Endodermal cell (in vitro differentiated cells): ENCODE measurements at places on chromosomes 4 and X.
A peak's percentile ranks its signal among the peaks of the same experiment; 100 is the strongest.

DNA sequence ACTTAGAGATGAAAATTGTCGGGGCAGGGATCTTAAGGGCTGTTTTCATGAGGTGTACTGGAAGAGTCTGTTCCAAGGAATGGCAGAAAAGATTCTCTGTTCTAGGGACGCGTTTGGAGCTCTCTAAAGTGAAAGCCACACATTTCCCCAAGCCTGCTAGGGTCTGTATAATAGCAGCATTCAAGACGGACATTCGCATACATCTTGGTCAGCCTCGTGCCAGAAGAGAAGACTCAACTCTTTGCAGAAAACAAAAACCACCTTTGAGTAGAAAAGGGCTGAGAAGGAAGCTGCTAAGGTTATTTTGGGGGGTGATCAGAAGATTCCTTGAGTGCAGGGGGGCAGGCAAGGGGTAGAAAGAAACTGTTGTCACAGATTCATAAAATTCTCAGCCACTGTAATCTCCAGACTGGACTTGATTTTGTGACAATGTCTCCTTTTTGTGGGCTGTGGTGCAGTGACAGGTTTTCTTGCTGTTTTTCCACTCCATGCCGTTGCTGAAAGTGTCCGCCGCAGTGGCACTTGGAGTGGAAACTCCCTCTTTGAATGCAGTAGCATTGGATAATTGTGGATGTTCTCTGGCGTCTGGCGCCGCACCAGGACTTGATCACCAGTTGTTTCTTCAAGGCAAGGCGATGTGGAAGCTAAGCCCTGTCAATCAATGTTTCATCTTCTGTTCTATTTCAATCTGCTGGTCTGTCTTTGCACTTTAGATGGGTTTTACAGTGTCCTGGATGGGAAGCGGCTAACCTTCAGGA, 2.9 kb downstream of the GYG2 start:
- DNase-seq: peak; percentile 30

DNA sequence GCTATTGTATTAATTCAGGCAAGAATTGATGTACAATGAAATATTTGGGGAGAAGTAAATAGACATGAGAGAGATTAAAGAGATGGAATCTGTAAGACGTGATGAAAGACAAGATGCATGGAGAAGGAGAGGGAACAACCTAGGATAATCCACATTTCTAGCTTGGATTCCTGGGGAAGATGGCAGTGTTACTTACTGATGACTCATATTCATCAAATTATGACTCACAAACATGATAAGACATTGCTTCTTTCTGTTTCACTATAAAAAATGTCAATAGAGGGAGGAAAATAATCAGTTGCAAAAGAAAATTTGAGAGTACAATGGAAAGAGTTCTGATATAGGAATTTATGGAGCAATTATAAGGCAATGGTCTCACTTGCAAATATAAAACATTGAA, 104.1 kb upstream of the BMP3 start:
- no peak for DNase-seq

GRCh38 chr4:81084634-81085033, 54.1 kb downstream of the BMP3 start:
- no peak for DNase-seq

DNA sequence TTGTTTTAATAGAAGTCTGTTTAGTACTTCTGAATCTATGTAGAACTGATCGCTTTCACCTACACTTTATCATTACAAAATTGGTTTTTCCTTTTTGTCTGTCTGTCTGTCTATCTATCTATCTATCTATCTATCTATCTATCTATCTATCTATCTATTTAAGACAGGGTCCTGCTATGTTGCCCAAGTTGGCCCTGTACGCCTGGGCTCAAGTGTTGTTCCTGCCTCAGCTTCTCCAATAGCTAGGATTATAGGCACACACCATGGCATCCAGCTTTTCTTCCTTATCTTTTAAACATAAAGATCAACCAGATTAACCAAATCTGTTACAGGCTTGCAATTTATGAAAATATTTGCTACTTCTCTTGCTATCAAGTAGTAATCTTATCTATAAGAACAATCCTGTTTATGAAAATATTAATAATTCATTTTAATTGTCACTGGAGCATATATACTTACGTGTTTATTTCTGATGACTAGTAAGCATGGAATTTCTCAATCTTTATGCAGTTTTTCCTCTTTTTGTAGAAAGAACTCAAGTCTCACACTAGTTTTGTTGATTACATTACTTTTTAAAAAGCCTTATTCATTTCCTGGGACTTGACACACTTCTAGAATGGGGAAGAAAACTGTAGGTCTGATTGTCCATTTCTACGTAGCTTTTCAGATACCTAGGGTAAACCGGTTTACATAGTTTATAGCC, 24.5 kb downstream of the KIAA0232 start:
- no peak for DNase-seq

- DNase-seq: no peak
Measured at GRCh38 chr4:138114434-138114833, 127.7 kb downstream of the SLC7A11 start.

DNA sequence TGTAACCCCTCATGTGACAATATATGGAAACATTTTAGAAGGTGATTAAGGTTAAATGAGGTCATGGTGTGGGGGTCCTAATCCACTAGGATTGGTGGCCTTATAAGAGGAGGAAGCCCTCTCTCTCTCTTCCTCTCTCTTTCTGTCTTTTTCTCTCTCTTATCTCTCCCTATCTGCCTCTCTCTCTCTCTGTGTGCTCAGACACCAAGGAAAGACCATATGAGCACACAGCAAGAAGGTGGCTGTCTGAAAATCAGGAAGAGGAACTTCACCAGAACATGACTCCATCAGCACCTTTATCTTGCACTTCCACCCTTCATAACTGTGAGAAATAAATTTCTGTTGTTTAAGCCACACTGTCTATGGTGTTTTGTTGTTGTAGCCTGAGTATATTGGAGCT, 1472.2 kb downstream of the PCDH7 start:
- no peak for DNase-seq

DNA sequence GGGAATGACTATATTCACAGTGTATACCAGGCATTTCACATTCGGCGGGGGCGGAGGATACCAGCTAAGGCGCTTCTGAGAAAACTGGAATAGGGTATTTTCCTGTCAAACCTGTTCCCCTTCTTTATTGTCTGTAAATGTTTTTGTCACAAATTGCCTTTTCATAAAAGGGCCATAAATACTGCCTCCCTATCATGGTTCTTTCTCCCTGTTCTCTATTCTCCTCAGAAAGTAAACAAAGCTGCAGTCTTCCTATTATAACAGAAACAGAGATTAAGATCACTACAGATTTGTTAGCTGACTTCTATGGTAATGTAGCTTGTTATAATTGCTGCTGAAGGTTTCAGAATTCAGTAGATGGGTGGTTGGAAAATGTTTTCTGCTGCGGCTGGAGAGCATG, 32.2 kb downstream of the MID2 start:
- DNase-seq: no peak

- DNase-seq: no peak
Measured at GRCh38 chrX:27519226-27519625, 56.1 kb upstream of the PPP4R3C start.

DNA sequence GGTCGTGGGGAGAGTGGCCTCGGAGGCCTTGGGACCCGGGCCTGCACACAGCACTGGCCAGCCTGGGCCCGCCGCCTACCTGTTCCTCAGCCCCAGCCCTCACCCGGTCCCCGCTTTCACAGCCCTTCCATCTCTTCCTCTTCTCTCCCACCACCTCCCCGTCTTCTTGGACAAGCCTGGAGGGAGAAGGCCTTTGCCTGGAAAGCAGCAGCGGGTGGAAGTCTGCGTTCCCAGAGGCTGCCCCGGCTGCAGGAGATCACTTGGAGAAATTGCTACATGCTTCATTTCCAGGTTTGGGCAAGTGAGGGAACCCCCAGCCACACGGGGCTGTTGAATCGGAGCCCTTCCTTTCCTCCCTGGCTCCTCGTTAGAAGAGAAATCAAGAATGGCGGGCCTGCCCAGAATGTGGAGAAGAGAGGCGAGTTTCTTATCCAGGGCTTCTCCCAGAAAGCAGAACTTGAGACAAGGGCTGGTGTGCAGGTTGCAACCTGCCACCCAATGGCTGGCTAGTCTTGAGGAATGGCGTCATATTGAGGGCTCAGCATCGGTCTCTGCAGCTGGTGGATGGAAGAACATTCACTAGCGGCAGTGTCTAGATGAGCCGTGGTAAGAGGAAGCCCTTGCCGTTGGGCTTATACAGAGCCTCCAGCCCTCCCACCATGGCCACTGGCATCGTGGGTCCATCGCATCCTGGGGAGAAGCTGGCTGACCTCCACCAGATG, 1.2 kb upstream of the PDZD4 start:
- DNase-seq: peak; percentile 61

- no peak for DNase-seq
Measured at GRCh38 chr4:126007142-126007541, 692.4 kb downstream of the FAT4 start.

DNA sequence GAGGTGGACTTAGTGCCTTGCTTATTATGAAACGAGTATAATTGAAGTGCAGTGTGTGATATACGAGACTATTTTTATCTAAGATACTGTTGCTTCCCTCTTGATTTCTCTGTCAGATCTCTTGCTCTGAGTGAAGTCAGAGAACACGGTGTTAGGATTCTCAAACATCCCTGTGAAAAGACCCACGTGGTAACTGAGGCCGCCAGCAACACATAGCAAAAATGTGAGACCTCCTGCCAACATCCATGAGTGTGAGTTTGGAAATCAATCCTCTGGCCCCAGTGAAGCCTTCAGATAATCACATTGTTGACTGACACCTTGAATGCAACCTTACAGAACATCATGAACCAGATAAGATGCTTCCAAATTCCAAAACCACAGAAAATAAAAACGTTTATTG, 954.4 kb downstream of the FAT4 start:
- DNase-seq: no peak

- DNase-seq: peak; percentile 82
Measured at GRCh38 chr4:40176602-40177001, 20.2 kb upstream of the RHOH start.

DNA sequence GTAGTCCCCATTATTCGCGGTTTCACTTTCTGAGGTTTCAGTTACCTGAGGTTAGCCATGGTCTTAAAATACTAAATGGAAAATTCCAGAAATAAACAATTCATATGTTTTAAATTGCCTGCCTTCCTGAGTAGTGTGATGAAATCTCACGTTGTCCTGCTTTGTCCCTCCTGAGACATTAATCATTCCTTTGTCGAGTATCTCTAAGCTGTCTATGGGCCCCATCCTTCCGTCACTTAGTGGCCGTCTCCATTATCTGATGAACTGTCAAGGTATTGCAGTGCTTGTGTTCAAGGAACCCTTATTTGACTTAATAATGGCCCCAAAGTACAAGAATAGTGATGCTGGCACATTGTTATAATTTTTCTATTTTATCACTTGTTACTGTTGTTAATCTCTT, 94.8 kb downstream of the ADGRL3 start:
- DNase-seq: no peak

GRCh38 chr4:155607481-155607880, 59.2 kb upstream of the GUCY1A1 start:
- no peak for DNase-seq

- peak; percentile 64 for DNase-seq
Measured at GRCh38 chr4:6641164-6641970, 882 bp downstream of the MRFAP1 start.

DNA sequence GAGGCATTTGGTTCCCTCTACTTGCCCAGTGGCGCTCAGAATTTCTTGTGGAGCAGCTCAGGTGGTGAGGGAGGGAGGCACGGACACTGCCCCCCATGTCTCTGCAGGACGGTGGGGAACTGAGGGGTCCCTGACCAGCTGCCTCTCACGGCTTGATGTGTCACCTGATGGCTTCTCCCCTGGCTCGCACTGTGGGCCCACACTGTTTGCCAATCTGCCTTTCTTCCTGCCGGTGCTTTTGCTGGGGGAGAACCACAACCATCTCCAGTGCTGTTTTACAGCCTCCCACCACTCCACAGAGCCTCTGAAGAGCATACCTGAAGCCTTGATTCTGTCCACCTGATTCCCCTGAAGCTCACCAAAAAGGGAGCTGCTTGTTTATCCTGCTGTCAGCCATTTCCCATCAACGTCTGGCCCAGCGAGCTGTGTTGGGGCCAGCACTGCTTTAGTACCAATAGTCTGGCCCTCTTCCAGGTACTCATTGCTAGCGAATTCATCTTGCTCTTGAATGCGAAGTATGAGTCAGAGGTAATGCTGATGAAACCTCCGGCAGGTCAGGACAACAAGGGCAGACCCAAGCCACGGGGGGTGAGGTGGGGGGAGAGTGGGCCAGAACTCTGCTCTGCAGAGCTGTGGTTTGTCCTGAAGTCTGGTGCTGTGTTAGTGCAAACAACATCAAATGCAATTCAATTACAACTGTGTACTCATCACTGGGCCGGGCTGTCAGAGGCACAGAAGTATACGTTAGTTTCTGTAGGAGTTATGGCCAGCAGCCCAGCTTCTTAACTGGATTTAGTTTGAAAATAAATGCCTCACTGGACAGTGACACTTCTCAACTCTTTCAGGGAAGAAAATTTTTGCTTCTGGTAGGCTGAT, 208.3 kb upstream of the JADE1 start:
- peak; percentile 78 for DNase-seq

- no peak for DNase-seq
Measured at GRCh38 chr4:129140521-129140920, 44.6 kb downstream of the C4orf33 start.

DNA sequence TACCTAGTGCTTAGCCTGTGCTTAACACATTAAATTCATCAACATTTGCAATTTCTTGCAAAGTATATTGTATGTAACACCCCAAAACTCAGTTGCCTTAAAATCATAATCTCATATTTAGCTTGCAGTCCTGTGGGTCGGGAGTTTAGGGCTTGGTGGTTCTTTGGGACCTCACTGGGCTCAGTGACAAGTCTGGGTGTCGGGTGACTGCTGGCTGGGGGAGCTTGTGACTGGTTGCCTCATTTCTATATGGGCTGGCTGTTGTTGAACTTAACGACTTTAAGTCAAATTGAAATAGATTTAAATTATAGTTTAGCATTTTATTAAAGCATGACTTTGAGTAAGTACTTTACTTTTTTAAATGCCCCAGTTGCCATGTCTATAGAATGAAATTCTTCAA, 401.4 kb upstream of the NR3C2 start:
- DNase-seq: no peak

- no peak for DNase-seq
Measured at GRCh38 chr4:145298885-145299284, 118.5 kb upstream of the OTUD4 start.

DNA sequence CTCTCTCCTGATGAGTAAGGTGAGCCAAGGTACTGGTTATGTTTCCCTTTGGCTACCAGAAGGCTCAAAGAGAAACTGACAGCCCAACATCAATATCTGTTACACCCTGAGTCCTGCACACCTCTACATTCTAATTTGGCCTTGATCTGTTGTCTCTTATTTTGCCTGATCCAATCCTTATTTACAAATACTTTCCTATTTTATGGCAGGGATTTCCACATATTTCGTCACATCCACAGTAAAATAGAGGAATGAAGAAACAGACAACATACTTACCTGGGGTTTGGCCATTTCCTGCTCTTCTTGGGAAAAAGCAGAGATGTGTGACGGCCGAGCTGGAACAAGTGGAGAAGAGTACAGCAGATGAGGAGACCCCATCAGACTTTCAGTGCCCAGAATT, 1.5 kb downstream of the ZNF182 start:
- no peak for DNase-seq

GRCh38 chrX:8424912-8425311, 39.7 kb upstream of the VCX3B start:
- DNase-seq: no peak
